Activated CD8-positive, alpha-beta memory T cell treated with anti-CD3 and anti-CD28 coated beads for 1 hour (primary cell): ENCODE measurements at places on chromosomes 13 and 19.

DNA sequence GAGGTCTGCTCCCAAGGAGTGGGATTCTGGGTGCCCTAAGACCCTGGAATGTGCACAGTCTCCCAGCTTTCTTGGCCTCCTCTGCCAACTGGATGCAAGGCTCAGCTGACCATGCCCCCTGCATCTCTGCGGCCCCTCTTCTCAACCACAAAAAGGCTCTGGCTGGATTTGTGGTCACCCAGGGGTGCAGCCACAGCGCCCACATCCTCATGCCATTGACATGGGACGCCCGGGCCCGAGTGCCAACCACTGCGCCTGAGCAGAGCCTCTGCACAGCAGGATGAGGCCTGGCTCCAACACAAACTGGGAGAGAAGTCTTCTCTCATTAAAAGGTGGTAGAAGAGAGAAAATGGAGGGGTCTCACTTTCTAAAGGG lies 103.5 kb downstream of the FOXO1 start:
- DNase-seq: no peak

DNA sequence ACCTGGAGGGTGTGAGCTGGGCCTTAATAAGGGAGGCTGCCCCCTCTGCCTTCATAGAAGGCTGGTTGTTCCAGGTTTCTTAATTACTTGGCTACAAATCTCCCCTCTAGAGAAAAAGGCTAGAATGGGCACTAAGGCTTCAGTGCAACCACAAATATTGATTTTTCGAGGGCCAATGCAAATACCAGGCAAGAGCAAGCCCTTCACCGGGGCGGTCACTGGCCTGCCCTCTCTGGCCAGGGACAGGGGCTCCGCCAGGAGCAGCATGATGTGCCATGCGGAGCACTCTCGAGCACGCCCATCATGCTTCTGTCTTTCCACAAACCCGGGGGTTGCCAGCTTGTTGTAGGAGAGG lies 127.8 kb upstream of the SPACA7 start:
- DNase-seq: no peak

DNA sequence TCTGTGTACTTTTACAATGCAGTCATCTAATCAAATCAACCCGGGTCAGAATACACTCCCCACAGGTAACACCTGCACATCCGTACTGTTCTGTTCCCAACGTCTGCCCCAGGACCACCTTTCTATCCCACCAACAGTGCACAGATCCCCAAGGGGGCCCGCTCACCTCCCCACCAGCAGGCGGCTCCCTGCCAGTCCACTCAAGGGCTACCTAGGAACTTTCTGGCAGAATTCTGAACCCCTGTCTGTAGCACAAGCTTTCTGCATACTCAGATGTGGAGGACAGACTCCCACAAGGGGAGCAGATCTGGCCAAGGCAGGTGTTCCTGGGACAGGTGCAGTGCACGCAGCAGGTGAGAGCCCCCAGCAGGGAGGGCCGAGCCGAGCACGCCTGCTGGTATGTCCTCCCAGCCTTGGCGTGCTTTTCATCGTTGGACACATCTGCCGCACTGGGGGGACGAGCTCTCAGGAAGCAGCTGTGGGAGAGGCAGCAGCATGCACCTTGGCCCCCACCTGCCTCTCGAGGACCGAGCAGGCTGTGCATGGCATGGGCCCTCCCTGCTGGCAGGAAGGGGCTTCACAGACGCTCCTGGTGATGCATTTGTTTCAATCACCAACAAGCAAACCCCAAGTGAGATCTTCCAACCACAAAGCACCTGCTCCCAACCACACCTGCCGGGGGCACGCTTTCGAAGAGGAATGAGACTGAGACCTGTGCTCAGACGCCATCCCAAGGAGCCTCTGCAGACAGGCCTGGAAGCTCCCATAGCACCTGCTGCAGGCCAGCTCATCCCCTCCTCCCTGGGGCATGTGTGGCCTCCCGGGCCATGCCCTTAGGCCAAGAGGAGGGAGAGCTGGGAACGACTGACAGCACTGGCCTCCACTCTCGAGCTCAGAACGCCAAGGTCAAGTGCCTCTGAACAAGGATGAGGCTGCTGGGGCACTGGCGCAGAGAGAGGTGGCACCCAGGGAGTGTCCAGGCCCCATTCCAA lies 35.9 kb downstream of the RAB20 start:
- DNase-seq: no peak

GRCh38 chr13:114010401-114011101 lies 36.7 kb upstream of the C13orf46 start:
- DNase-seq: no peak

GRCh38 chr13:50072676-50073075 lies 57.4 kb downstream of the KCNRG start:
- no peak for DNase-seq
